ENCODE measurements at places on chromosomes 12 and 14.

- no peak for DNase-seq
Measured at GRCh38 chr12:53170876-53171724, 9.4 kb upstream of the ZNF740 start.

GRCh38 chr12:44464180-44464579 is 411.9 kb downstream of the NELL2 start:
- DNase-seq = no peak

DNA sequence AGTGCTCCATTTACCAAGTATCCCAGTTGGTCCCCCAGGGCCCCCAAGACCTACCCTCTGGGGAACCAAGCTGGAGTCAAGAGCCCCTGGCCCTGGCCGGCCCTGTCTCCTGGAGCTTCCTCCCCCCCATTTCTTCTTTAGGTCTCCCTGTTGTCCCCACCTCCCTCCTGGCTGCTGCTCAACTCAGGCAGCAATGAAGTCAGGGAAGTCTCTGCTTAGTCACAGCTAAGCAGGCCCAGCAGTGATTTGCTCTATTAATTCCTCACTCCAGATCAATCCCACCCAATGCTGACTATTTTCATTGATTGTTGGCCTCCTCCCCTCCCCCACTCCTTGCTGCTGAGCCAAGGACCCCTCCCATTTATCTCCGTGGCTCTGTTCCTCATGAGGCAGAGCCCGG is 28.3 kb downstream of the VSX2 start:
- no peak for DNase-seq

- DNase-seq = no peak
Measured at GRCh38 chr14:45893127-45893526, 640.1 kb upstream of the MIS18BP1 start.

- DNase-seq = no peak
Measured at GRCh38 chr12:131129839-131130238, 176.1 kb downstream of the ADGRD1 start.

DNA sequence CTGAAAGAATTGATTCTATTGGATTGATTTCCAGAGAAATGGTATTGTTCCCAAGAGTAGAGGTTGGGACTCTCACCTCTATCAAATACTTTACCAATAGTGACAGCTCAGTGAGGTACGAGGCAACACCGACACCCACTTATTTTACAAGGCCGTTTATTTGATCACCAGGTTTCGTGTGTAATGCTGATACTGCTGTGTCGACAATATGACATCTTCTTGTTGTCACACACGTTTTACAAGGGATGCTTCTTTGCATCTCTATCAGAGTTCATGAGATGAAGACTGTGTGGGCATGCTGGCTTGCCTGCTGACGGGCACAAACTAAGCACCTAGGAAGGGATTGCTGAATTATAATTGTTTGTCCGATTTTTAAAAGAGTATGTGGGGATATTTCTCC is 217.8 kb upstream of the EGLN3 start:
- DNase-seq = no peak

DNA sequence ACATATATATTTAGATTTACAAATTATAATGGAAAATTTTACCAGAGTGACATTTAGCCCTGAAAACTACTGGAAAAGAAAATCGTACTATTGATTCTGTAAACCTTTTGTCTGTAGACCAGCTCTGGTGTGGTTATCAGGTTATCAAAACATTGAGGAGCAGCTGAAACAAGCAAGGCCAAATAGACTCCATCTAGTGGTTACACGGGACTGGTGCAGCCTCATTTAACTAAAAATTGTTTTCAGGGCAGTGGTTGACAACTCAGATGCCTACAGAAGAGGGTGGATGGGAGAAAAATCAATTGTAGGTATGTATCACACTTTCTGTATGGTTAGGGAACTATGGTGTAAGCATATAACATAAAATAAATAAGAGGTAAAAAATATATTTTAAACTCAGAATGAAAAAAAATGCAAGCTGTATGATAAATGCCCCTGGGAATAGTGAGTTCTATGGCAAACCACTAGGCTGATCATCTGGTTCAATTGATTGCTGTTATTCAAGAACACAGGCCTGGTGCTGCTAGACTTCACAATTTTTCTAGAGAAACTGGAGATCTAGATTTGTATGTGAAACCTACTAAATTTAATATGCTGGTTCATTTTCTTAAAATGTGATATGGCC is 51.2 kb downstream of the ACSS3 start:
- peak; percentile 19 for DNase-seq

DNA sequence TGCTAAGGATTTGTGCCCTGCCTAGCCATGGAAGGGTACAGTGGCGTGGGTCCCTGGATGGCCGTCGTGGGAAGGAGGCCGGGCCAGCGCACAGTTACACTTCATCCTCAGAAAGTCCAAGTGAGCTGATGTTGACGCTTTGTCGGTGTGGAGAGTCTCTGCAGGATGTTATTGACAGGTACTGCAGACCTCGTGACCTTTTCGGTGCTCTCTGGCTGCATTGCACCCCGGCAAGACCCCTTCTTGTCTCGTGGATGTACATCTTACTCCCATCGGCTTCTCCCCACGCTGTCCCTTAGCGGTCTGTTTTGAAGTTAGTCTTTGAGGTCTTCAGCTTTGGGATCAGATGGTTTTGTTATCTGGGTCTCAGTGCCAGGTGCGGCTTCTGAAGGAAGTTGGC is 78.4 kb downstream of the EP400 start:
- DNase-seq = no peak

DNA sequence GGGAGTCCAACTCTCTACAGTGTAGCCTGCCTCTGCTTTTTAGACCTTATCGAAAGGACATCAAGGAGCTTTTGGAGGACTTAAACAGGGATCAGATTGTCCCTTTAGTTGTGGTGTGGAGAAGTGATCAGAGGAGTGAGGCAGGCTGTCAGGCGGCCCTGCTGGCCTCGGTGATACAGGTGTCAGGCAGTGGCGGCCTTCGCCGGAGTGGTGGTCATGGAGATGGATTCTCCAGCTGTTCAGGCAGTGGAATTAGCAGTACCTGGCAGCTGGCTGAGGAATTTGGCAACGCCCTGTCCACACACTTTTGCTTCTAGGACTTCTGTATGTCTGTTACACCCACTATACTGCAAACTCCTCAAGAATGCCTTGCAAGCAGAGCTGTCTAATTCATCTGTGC is 4.2 kb upstream of the CLMN start:
- DNase-seq = no peak

- no peak for DNase-seq
Measured at GRCh38 chr12:56146492-56147460, 5.6 kb upstream of the MYL6B start.

DNA sequence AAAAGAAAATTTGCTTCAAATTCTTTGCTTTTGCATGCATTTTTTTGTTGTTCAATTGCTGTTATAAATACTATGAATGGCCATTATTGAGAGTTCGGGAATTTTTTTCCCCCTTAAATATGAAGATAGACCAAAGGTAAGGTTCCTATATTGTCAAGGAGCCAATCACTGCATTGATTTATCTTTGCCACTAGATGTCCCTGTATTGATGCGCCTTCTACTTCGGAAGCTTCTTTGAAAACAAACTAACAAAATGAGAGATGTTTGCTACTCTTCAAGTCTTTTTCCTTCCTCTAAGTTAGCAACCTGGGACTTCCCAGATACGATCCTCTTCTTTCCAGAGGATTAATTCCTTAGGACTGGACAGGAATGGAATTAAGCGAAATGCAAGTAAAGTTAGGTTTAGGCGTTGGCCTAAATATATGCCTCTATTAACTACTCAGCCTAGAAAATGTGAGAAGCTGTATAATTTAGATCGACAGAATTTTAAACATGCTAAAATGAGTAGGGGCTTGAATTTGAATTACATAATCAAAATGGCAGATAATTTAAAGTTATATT is 318.1 kb downstream of the AEBP2 start:
- DNase-seq = no peak

GRCh38 chr14:22531451-22532344 is 57.3 kb downstream of the DAD1 start:
- no peak for DNase-seq

DNA sequence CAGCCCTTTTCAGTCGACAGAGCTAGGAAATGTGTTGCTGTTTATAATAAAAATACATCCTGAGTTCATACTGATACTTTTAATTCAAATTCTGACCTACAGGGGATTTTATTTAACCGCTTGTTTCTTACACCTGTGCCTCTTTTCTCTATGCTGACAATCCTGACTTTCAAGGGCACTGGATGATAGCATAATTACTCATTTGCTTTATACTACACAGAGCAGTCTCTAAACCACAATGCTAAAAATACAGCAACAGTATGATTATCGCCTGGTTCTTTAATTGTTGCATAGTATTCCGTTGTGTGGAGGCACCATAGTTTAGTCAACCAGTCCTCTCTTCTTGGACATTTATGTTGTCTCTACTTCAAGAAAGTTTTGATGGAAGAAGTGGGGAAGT is 372.9 kb downstream of the DPF3 start:
- no peak for DNase-seq

DNA sequence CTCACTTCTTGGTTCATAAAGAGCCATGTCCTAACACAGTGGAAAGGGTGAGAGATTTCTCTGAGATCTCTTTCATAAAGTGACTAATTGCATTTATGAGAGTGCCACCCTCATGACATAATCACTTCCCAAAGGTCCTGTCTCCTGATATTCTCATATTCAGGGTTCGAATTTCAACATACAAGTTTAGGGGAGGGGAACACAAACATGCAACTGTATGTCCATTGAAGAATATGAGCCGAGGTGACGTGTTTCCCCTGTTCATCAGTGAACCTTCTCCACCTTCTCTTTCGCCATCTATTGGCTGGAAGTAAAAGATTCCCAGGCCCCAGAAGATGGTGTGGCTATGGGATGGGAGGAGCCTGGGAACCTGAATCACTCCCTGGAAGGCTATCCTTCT is 354.2 kb upstream of the ATP2B1 start:
- DNase-seq = no peak

DNA sequence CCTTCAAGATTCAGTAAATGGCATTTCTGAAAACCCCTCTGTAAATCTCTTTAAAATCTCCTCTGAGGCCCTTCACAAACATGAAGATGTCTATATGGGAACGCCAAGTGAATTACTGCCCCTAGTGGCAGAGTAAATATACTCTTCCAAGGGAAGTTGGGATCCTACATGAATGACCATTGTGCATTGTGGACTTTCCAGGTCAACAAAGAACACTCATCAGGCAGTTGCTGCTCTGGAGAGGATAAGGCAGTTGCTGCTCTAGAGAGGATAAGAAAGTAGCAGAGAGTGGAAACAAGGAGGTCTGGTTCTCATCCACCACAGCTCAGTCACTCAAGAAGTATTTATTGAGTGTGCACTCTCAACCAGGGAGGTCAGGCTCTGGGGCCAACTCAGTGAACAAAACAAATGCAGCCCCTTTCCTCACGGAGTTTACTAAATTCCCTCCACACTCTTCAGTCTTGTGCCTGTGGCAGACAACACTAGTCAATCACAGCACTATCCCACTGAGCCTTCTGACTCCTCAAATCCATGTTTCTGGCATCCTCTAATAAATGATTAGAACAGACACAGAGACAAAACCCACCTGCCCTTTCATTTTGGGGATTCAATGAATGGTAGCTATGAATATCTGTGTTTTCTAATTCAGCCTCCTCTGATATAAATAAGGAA is 52.9 kb downstream of the SVOP start:
- DNase-seq = no peak

DNA sequence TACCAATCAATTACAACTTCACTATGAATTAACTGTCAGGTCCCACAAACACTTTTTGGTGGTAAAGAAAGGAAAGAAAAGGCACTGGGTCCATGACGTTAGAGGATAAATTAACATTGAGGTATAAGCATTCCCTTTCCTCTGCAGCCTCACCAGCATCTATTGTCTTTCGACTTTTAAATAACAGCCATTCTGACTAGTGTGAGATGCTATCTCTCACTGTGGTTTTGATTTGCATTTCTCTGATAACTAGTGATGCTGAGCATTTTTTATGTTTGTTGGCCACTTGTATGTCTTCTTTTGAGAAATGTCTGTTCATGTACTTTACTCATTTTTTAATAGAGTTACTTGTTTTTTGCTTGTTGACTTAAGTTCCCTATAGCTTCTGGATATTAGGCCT is 9.4 kb downstream of the ANKS1B start:
- DNase-seq = no peak

GRCh38 chr14:78282437-78282836 is 112.3 kb downstream of the NRXN3 start:
- DNase-seq = no peak

GRCh38 chr12:107788690-107789458 is 14.4 kb downstream of the ASCL4 start:
- DNase-seq = no peak

DNA sequence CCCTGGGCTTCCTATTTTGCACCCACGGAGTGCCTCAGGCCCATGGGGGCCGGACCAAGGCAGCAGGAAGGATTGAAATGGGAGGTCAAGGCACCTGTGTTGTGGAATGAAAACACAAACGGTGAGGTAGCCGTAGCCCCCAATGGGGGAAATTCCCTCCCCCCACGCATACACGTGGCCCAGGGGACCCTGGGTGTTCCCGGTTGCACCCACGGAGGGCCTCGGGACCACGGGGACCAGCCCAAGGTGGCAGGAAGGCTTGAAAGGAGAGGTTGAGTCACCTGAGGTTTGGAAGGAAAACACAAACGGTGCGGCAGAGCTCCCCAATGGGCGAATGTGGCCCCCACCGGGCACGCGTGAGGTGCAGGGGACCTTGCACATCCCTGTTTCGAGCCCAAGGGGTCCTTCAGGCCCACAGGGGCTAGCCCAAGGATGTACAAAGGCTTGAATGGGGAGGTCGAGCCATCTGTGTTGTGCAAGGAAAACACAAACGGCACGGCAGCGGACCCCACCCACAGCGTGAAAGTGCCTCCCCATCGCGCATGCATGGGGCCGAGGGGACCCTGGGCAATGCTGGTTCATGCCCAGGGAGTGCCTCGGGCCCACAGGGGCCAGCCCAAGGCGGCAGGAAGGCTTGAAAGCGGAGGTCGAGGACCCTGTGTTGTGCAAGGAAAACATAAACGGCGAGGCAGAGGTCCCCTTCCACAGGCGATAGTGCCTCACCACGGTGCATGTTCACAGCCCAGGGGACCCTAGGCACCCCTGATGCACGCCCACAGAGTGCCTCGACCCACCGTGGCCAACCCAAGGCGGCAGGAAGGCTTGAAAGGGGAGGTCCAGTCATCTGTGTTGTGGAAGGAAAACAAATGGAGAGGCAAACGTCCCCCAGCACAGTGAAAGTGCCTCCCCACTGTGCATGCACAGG is 376.7 kb downstream of the ALG10 start:
- no peak for DNase-seq

DNA sequence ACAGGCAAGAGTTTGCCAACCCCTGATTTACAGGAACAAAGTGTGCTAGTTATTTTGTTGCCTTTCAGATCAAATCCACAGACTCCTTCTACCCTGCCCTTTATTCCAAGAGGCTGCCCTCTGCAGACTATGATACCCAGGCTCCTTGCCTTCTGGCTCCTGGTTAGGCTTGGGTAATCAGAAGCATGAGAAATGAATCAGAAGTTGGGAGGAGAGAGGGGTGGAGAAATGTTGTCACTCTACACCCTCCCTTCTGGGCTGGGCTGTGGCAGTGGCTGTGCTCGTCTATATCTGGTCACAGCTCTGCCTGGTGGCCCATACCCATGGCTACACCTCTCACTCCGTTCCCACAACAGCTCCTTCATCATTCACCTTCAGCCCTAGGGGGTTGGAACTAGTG is 204.6 kb upstream of the PLXNC1 start:
- DNase-seq = no peak
